Immature natural killer cell (primary cell): ENCODE measurements at places on chromosomes 12 and 14. TPM values are rescaled to one million over a fixed set of nuclear protein-coding genes. Genes with fewer than 3 reads are reported as not detected.

DNA sequence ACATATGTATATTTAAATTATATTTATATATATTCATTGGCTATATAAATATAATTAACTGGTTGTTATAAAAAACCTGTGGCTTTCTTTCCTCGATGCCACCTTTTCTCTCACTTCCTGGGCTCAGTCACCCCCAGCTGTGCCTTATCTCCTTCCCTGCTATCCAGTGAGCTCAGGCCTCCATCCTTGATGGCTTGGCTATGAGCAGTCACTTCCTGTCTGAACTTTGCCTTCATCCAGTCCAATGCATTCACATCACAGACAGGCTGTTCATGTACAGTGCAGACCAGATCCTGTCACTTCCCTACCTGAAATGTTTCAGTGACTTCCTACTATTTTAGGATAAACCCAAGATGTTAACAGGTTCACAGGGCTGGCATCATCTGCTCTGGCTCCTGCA lies 115.3 kb upstream of the PRB2 start:
- H3K27ac ChIP-seq = no peak overlapping the region
- no peak overlapping the region for H3K4me3 ChIP-seq
- no peaks in the 10 kb centered on the region for H3K4me1 ChIP-seq
- peaks cover 3% of the 10 kb centered on the region for H3K27me3 ChIP-seq

- H3K27ac ChIP-seq = no peak overlapping the region
- H3K27me3 ChIP-seq = no peaks in the 10 kb centered on the region
Observed at GRCh38 chr14:87966816-87967215, 26.2 kb downstream of the GALC start.

- DNase-seq = no peak
- no peak overlapping the region for H3K27ac ChIP-seq
- H3K4me3 ChIP-seq = no peak overlapping the region
- H3K36me3 ChIP-seq = no peaks in the 10 kb centered on the region
- no peaks in the 10 kb centered on the region for H3K4me1 ChIP-seq
- peaks cover under 1% of the 10 kb centered on the region for H3K27me3 ChIP-seq
Observed at GRCh38 chr14:33986804-33987203, 35.9 kb upstream of the EGLN3 start.

DNA sequence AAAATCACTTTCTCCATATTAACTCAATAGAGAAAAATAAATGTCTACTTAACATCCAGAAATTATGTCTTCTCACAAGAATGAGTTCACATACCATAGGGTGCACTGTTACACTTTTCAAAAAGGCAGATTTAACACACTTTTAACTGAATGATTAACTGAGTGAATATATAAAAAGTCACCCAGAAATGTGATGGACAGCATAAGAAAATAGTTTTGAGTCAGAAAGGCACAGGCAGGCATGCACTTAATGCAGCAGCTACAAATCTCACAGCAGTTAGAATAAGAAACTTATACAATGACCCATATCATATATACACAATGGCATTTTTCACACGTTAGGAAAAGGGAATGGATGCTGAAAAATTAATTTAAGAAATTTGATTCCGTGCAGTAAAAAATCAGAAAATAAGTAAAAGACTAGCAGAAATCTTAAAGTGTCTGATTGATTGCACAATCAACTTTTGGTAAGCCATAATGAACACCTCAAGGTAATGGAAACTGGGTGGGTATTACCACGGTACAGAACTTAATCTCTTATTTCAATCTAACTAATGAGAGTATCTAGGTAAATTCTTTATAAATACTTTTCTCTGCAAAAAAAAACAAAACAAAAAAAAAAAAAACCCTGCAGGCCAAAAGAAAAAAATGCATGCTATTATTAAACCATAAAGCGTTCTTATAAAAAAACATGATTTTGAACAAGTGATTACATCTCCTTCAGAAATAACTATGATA lies 3.5 kb downstream of the MED13L start:
- H3K4me3 ChIP-seq = no peak overlapping the region
- H3K36me3 ChIP-seq = no peaks in the 10 kb centered on the region
- H3K27me3 ChIP-seq = peaks cover 10% of the 10 kb centered on the region
- no peak overlapping the region for H3K27ac ChIP-seq
- no peak for DNase-seq
- H3K4me1 ChIP-seq = peaks cover 47% of the 10 kb centered on the region

DDN gene
- not detected for polyA plus RNA-seq

- peak overlapping the region; percentile 95 for H3K27ac ChIP-seq
- peaks cover 8% of the 10 kb centered on the region for H3K27me3 ChIP-seq
- no peak for DNase-seq
- H3K4me3 ChIP-seq = peak overlapping the region; percentile 94
- H3K36me3 ChIP-seq = peaks cover 5% of the 10 kb centered on the region
Observed at GRCh38 chr12:51390891-51391282, 319 bp downstream of the GALNT6 start.

SLC17A8 gene
- not detected for polyA plus RNA-seq

BIN2 gene
- polyA plus RNA-seq = 353 TPM

KRT85 gene
- polyA plus RNA-seq = not detected

- peaks cover under 1% of the 10 kb centered on the region for H3K36me3 ChIP-seq
- H3K27ac ChIP-seq = no peak overlapping the region
- H3K4me3 ChIP-seq = no peak overlapping the region
- H3K27me3 ChIP-seq = peaks cover 2% of the 10 kb centered on the region
- H3K4me1 ChIP-seq = peaks cover 5% of the 10 kb centered on the region
Observed at GRCh38 chr12:94078138-94078723, 70.1 kb upstream of the PLXNC1 start.

ADAMTS20 gene
- polyA plus RNA-seq = not detected

GRCh38 chr14:30584058-30584630 lies 25.2 kb downstream of the G2E3 start:
- no peak overlapping the region for H3K4me3 ChIP-seq
- H3K4me1 ChIP-seq = peaks cover 62% of the 10 kb centered on the region
- H3K27ac ChIP-seq = no peak overlapping the region
- no peak for DNase-seq
- no peaks in the 10 kb centered on the region for H3K27me3 ChIP-seq

RBP5 gene
- not detected for polyA plus RNA-seq

GRCh38 chr14:34693228-34693939 lies 21.0 kb downstream of the CFL2 start:
- DNase-seq = no peak
- H3K4me3 ChIP-seq = peak overlapping the region; percentile 68
- H3K36me3 ChIP-seq = no peaks in the 10 kb centered on the region
- no peak overlapping the region for H3K27ac ChIP-seq
- H3K4me1 ChIP-seq = peaks cover 7% of the 10 kb centered on the region

- H3K4me1 ChIP-seq = no peaks in the 10 kb centered on the region
- H3K4me3 ChIP-seq = no peak overlapping the region
- no peaks in the 10 kb centered on the region for H3K36me3 ChIP-seq
- DNase-seq = no peak
Observed at GRCh38 chr14:47102472-47102871, 450.9 kb upstream of the RPL10L start.

DNA sequence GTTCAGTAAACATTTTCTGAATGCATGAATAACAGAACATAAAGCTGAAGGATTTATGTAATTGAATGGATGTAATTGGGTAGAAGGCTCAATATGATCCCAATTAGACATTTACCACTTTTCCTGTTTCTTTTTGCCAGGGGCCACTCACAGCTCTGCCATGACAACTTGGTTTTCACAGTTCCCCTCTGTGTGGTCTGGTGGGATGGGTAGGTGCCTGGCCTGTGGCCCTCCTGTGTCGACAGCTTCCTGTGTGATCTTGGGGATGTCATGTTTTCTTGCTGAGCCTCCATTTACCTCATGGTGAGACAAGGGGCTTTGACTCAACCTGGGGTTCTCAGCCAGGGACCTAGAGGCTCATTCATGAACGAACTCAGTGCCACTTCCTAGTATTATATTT lies 12.6 kb upstream of the SERPINA10 start:
- peak overlapping the region; percentile 7 for H3K4me3 ChIP-seq
- peak; percentile 12 for DNase-seq
- H3K27ac ChIP-seq = no peak overlapping the region

- peaks cover 59% of the 10 kb centered on the region for H3K4me1 ChIP-seq
- H3K27me3 ChIP-seq = peaks cover 55% of the 10 kb centered on the region
- no peak overlapping the region for H3K4me3 ChIP-seq
- peak overlapping the region; percentile 82 for H3K27ac ChIP-seq
Observed at GRCh38 chr12:57219993-57220754, 3.6 kb downstream of the NXPH4 start.

SCN8A gene
- 0.04 TPM for polyA plus RNA-seq

DNA sequence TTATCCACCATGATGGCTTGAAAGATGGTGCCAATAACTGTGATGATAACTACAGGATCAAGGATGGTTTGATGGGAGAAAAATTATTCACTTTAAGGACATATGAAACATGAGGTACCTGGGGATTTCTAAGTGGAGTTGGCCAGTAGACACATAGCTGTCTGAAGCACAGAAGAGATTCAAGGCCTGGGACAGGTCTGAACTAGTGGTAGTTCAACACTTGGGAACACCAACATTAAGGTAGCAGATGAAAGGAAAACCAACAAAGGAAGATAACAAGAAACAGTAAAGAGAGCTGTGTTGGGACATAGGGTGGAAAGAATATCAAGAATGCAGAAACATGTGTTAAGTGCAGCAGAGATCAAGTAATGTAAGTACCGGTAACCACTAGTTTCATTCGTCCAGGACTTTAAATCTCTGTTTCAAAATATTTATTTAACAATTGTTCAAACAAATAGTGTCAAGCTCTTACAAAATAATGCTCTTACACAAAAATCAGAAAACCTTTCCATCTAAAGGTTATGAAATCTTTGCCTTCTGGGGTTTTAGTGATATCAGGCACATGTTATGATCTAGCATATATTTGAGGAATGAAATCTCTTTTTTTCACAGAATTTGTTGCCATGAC lies 104.7 kb downstream of the ST8SIA1 start:
- H3K27ac ChIP-seq = no peak overlapping the region
- H3K36me3 ChIP-seq = no peaks in the 10 kb centered on the region
- H3K27me3 ChIP-seq = peaks cover 7% of the 10 kb centered on the region

CDH24 gene
- polyA plus RNA-seq = 0.64 TPM

DNA sequence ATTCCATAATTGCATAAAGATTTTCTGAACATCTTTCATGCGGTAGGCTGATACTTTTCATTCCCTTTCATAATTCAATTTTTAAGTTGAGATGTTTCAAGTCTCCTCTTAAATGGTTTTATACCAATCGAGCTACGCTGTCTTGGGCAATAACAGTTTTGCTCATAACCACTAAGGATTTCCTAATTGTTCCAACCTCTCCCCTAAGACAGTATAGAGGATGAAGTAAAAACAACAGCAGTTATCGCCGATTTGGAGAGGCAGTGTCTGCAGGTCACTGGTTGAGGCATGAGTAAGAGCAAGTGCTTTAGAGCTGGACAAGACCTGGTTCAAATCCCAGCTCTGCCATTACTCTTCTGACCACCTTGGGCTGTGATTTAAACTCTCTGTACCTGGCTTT lies 6.9 kb upstream of the MED13L start:
- H3K4me3 ChIP-seq = no peak overlapping the region
- H3K27me3 ChIP-seq = peaks cover 4% of the 10 kb centered on the region
- H3K27ac ChIP-seq = no peak overlapping the region

GALNT4 gene
- 3.4 TPM for polyA plus RNA-seq

- no peak for DNase-seq
- H3K36me3 ChIP-seq = no peaks in the 10 kb centered on the region
- no peaks in the 10 kb centered on the region for H3K4me1 ChIP-seq
- peaks cover 42% of the 10 kb centered on the region for H3K27me3 ChIP-seq
- no peak overlapping the region for H3K4me3 ChIP-seq
- H3K27ac ChIP-seq = no peak overlapping the region
Observed at GRCh38 chr14:101491841-101492240, 69.5 kb upstream of the DIO3 start.

DNA sequence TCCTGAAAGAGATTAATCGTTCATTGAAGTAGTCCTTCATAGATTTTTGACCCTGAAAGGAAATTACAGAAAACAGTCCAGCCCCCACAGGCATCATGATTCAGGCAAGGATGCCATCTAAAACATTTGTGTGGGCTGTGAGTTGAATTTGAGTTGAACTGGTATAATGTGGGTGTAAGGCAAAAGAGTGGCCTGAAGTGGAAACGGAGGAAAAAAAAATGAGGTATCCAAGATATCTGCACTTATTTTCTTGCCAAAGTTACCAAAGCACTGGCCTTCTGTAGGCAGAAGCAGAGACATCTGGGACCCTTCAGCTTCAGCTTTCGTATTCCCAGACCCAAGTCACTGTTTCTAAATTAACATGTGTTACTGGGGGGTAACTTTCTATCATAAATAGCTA lies 105.1 kb upstream of the DIO2 start:
- H3K36me3 ChIP-seq = peaks cover 4% of the 10 kb centered on the region
- DNase-seq = no peak
- no peak overlapping the region for H3K27ac ChIP-seq
- H3K27me3 ChIP-seq = peaks cover 2% of the 10 kb centered on the region
- no peak overlapping the region for H3K4me3 ChIP-seq

NOS1 gene
- polyA plus RNA-seq = not detected

DNA sequence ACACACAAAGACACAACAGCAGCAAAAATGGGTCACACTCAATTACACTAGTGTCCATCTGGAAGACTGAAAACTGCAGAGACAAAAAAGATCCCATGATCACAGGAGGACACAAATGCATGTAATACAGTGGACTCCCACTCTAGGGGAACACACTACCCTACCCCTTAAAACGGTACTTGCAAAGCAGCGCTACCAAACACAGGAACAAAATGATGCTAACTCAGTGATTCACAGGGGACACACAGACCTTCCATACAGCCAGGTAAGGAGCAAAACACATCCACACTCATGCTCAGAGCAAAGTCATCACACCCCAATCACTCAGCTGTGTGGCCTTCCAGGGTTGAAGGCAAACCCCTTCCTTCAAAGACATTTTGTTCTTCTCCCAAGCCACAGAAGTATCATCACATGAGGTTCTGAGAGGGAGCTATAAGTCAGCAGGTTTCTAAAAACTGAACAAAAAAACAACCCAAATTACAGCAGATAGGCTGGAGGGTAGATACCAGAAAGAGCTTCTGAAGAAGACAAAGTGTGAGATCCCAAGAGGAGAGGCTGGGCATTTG lies 14.8 kb downstream of the SMUG1 start:
- H3K4me1 ChIP-seq = no peaks in the 10 kb centered on the region
- no peak overlapping the region for H3K27ac ChIP-seq
- H3K36me3 ChIP-seq = no peaks in the 10 kb centered on the region
- no peak for DNase-seq

DNA sequence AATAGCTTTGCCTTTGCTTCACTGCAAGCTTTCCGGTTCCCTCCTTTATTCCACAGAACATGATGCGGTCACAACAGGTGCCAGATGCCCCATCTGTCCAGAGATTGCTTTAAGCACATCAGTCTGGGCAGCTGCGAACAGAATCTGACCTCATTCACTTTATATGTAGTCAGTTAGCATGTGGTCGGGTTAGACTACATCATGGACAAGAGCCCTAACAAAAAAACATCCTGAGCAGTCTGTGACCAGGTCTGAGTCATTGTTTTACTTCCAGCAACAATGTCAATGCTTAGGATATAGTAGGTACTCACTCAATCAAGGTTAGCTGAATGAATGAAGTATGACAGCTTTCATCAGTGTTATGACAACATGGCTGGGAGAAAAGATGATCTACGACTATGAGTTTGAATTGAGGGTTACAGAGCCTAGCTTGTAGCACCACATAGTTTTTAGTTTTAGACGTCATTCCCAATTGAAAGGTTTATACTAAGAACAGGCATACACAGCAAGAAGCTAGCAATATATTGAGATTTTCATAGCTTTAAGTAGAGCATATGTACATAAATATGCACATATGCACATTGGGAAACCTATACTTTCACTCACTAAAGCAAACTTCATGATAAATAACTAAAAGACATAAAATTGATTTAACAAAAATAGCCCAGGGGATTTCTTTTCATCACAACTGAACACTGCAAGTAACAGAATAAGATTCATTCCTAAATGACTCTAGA lies 64.2 kb upstream of the TMCC3 start:
- DNase-seq = no peak
- H3K4me1 ChIP-seq = no peaks in the 10 kb centered on the region

- no peak for DNase-seq
- H3K4me1 ChIP-seq = peaks cover 75% of the 10 kb centered on the region
- H3K27ac ChIP-seq = no peak overlapping the region
- H3K27me3 ChIP-seq = no peaks in the 10 kb centered on the region
Observed at GRCh38 chr12:94269316-94269999, 121.1 kb downstream of the PLXNC1 start.
